ENCODE measurements at places on chromosomes 16 and 17.

DNA sequence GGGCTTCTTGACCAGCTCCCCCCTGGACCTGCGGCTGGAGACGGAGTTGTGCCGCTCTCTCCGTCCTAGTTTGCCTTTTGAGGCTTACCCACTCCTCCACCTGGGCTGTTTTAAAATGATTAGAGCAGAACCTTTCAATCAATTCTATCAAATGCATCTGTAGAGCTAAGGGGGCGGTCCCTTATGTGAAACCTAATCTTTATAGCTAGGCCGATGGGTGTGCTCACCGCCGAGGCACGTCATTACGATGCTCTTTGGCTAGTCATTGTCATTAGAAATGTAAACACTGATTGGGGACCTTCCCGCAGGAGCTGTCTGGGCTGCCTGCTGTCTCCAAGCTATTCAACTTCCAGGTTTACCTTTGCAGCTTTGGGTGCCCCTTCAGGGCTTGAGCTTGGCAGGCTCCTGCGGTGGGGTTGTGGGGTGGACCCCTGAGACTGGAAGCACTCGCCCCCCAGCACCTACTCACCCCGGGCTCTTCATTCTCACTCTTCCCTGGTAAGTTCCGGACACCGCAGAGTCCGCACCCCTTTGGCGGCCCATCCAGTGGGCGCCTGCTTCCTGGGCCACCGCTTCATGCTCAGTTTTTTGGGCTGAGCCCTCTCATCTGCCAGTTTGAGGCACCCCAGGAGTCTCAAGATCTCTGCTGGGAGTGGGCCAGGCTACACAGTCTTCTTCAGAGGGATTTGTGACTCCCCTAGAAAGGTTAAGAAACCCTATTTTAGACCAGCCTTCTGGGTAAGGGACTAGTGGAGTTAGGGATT is 20.9 kb upstream of the IL17C start:
- DNase-seq, result no peak

DNA sequence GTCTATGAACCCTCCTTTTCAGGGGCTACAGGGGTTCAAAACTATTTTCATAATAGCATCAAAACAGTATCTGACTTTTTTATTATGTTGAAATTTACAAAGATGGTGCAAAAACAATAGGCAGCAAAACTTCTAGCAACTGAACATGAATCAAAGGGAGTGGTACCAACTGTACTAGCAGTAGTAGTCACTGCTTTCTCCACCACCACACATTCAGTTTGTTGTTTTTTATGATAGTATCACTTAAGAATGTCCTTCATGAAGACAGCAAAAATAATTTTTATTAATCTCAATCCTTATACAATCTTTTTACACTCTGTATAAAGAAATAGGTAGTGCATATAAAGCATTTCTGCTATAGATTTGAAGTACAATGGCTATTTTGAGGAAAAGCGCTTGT is 47.6 kb downstream of the MED13 start:
- DNase-seq, result no peak

GRCh38 chr17:59238906-59239305 is 18.6 kb downstream of the GDPD1 start:
- no peak for DNase-seq

DNA sequence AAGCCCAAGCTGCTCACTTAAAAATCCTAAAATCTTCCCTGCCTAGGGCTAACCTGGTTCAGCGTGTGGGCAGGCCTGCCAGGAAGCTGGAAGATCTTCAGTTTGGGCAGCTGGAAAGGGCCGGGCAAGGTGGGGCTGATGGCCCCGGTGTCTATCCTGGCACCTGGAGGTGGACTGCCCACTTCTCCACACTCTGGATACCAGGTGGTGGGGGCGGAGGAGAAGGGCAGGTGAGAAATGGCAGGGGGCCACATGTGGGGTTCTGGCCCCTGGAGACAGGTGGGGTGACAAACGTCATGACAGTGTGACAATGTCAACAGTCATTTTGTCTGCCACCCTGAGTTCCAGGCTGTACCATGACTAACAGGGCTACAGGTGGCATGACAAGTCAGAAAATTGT is 78.5 kb upstream of the C16orf82 start:
- no peak for DNase-seq

- DNase-seq, result no peak
These were observed 38.9 kb upstream of the SMPD3 start for GRCh38 chr16:68487203-68487514.

DNA sequence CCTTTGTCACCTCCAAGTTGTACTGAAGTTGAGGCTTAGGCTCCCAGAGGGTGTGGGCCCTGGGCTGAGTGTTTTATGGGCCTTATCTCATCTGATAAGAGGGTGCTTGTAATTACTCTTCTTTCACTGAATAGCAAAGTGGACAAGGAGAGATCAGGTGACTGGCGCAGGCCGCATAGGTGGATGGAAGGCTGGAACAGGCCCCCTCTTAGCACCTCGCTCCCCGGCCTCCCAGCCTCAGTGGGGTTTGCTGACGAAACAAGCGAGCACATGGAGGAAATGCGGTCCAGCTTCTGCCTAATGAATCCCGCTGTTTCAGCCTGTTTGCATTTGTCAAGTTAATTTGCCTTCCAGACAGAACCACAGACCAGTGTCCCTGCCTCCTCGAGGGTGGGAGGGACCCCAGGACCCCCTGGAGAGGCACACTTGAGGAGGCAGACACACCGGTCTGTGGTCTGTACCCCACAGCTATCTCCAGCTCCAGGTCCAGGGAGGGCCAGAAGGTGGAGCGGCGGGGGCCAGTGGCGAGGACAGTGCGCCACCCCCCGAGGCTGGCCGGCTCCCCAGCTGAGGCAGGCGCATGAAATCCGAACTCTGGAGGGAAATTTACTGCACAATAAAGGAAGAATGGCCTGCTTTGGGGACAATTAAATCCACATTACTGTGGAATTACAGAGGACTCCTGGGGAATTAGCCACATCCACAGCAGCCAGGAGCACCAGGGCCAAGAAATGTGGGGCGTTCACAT is 123.4 kb downstream of the NTN1 start:
- DNase-seq, result no peak

DNA sequence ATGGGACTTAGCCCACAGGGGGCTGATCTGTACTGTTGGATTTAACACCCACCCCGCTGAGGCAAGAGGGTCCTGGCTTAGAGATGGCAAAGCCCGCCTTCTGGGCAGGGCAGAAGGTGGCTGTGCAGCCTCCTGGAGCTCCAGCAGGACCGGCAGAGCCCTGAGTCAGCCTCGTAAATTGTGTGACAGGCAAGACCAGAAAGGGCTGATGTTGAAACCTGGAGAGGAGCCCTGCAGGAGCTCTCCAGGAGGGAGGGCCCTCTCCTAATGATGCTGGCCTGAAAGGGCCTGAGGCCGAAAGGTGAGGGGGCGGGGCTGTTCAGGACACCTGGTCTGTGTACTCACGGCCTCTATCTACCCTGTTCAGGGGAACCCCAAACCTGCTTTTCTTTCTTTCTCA is 22.5 kb upstream of the MYO15B start:
- DNase-seq, result no peak

DNA sequence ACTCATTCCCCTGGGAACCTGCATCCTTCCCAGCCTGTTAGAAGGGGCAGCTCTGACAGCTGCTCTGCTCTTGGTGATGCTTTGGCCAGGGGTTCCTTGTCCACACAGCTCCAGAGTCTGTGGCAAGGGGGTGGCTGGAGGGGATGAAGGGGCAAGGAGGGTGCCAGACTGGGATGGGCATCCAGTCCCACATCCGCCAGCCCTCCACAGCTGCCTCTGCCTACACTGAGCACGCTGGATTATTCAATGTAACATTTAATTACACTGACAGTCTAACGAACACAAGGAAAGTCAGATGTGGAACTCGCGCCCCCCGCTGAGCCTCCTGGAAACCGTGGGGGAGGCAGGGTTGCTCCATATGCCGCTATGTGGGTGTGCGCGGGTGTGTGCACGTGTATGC is 101.1 kb downstream of the C16orf78 start:
- DNase-seq, result no peak

GRCh38 chr17:54736573-54736972 is 164.1 kb upstream of the TOM1L1 start:
- DNase-seq, result no peak

All from breast epithelium (tissue), 4 donors.